ENCODE measurements at places on chromosomes 5 and 9.

- peak; percentile 73 for DNase-seq
Measured at GRCh38 chr9:135864447-135865049, 42.8 kb downstream of the CAMSAP1 start.

GRCh38 chr5:111231119-111231518 is 6.9 kb downstream of the CAMK4 start:
- no peak for DNase-seq

DNA sequence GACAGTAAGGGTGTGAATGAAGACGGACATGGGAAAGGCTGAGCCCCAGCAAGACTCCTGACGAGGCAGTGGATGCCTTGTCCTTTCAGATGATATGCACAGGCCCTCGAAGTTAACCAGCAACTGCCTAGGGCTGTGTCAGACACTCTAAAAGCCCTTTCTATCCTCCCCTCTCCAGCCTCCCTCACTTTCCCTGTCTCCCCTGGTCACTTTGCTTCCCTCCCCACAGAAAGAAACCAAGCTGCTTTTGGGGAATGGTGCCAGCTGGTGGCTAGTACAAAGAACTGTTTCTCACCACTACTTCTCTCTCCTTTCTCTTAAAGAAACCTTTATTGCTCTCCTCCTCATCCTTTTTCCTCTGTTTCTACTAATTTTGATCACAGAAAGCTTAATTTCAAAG is 21.4 kb downstream of the LHFPL2 start:
- DNase-seq: no peak

DNA sequence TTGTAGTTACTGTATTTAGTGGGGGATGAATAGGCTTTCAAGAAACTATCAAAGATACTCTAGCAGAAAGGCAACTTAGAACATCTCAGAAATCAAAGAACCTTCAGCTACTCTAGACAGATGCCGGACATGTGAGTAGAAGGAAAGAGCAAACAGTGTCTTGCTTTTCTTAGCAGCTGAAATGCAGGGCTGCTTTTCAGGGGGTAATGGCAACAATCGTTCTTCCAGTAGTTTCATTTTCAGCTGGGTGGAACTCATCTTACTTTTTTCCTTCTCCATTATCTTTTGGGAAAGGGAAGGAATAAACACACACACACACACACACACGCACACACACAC is 281.6 kb downstream of the CRB2 start:
- no peak for DNase-seq

GRCh38 chr5:56119050-56119449 is 114.1 kb downstream of the ANKRD55 start:
- no peak for DNase-seq

- DNase-seq: no peak
Measured at GRCh38 chr5:168879929-168880328, 300.8 kb upstream of the PANK3 start.

DNA sequence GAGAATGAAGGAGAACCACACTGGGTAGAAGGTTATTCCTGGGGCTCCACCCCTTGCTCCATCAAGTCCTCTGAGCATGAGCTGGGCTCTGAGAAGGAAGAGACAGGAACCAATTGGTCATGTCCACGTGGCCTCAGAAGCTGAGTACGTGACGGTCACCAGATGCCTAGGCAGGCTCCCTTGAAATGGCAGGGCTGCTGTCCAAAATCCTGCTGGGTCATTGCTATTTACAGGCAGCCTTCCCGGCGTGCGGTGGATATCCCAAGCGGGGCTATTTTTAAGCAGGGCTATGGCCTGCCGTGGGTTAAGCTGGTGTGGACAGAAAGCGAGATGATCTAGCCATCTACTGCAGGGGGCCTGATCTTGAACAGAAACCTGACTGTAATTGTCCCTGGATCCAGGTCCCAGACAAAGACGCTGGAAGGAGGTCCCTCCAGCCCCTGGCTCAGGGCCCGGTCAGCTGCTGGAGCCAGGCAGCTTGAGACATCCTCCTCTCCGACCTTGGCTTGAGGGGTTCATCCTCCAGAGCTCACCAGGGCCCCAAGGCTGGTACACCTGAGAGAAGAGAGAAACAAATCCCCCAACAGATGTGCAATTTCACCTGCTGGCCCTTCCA is 550 bp upstream of the CKMT2 start:
- DNase-seq: no peak

GRCh38 chr5:72167804-72168203 is 60.5 kb downstream of the MAP1B start:
- DNase-seq: no peak

- DNase-seq: no peak
Measured at GRCh38 chr9:77180056-77180455, 2.7 kb downstream of the VPS13A start.

- no peak for DNase-seq
Measured at GRCh38 chr9:3981897-3982296, 318.0 kb downstream of the GLIS3 start.

DNA sequence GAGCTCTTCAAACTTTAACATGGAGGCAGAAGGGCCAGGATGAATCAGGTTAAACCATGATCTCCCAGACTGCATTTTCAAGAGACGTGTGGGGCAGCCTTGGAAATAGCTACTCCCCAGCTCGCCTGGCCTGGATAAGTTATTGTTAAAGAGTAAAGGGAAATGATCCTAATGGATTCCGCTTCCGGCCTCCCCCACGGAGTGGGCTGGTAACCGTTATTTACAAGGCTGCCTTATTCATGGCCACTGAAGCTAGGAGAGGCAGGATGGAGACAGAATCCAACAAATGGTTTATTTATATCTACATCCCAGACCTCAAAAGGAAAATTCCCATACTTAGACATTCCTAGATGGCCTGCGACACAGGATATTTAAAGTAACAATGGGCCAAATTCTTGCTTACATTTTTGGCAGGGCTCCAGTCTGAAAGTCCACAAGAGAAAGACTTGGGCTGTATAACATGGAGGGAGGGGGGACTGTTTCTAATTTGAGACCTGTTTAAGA is 27.9 kb downstream of the SPRY4 start:
- no peak for DNase-seq

DNA sequence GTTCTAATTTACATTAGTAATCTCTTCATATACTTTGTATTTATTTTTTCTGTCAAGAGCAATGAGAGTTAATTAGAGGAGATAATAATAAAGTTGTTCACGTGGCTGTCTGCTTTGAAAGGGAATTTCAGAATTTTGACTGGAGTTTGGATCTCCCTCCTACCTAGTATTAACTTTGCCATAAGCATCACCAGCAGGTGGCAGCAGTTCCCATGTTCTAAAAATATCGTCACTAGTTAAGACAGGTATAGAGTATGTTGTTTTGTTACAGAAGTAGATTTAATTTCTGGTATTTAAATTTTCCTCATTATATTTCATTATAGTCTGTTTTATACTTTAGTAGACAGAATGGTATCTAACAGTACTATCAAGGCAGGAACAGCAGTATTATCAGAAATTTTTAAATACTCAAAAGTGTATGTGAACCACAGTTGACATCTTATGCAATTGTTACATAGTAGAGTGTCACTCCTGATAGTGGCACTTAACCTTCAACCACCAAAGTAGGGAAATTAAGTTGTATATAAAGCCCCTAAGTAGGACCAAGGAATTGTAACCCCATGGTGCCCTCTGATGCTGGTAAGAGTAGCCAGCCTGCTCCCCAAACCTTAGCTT is 20.4 kb downstream of the GNPDA1 start:
- DNase-seq: peak; percentile 84

GRCh38 chr5:135996611-135997010 is 32.2 kb upstream of the TGFBI start:
- no peak for DNase-seq

DNA sequence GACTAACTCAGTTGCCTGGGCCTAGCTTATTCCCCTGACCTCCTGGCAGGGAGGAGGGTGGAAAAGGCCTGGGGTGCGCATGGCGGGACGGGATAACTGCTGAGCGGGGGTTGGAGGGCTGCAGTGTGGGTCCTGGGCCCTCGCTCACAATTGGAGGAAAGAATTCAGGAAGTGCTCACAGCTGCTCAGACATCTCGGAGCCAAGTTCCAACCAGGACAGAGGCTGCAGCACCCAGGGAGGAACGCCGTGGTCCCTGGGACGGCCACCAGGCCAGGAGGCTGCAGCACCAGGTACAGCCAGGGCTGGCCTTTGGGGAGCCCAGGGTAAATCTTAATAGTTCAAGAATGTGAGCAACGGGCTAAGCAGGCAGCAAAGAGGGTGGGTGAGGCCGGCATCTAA is at the start of gene SPAAR:
TSS of gene SPAAR (plus strand) at position 217 of the 400 bp plus-strand sequence. CDS start 974 bp downstream, outside the sequence.
- DNase-seq: no peak

- no peak for DNase-seq
Measured at GRCh38 chr5:152349683-152350526, 55.2 kb downstream of the NMUR2 start.

DNA sequence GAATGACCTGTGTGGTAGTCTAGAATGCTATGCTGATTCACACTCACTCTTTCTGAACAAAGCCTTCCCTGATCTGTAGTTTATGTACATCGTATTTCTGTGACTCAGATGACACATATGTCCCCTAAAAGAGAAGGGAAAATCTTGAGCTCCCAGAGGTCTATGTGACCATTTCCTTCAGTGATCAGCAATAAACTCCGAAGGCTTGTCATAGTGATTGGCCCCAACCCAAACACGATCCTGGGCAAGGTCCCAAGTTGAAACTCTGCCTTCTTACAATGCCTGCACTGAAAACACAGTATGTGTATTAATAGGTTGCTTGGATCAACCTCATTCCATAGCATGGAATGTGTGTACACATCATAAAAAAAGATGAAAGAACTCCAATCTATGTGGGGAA is 685.8 kb downstream of the MAT2B start:
- DNase-seq: no peak

- no peak for DNase-seq
Measured at GRCh38 chr5:67065237-67065636, 131.4 kb downstream of the CD180 start.

DNA sequence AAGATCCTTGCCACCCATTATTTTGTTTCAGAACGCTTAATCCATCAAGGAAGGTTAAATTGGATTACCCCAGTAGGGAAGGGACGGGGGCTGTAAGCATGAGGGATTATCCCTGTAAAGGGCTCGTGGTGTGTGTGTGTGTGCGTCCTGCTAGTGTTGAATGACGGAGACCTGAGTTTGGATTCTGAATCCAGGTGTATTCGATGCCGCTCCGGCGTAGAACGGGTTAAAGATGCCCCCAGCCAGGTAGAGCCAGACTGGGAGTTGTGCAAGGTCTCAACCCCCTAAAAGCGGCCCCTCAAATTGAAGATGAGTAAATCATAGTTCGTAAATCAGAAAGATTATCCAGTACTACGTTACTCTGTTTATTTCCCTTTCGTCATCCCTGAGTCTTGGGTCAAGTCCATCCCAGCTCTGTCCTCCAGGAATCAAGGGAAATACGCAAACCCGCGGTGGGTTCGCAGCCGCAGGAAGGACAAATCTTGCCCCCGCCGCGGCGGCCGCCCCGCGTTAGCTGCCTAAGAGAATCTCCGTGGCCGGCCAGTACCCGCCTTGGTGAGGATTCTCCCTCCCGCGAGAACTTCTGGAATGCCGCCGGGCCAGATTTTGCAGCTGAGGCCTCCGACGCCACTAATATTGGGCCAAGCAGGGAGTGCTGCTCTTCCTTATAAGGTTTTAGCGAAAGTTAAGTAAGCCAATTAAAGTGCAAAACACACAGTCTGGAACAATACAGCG is 586 bp upstream of the MTAP start:
- no peak for DNase-seq

GRCh38 chr9:8014997-8015682 is 215.6 kb upstream of the DMAC1 start:
- no peak for DNase-seq

GRCh38 chr9:70392850-70393249 is 21.6 kb downstream of the KLF9 start:
- no peak for DNase-seq

DNA sequence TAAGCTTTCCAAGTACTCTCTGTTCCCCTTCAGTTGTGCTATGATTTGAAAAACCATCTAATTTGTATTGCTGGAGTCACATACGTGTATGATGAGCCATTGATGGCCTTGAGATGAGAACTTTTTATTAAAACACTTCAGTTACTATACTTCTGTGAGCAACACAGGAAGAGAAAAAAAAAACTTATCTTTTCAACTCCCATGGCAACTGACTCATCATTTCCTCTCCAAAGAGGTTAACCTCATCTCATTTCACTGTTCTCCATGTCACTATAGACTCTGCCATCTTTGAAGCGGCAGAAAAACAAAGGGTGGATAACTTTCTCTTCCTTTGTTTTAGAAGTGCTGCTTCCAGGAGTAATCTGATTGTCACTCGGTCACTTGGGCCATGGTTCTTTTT is 104.3 kb upstream of the PCSK1 start:
- DNase-seq: no peak

DNA sequence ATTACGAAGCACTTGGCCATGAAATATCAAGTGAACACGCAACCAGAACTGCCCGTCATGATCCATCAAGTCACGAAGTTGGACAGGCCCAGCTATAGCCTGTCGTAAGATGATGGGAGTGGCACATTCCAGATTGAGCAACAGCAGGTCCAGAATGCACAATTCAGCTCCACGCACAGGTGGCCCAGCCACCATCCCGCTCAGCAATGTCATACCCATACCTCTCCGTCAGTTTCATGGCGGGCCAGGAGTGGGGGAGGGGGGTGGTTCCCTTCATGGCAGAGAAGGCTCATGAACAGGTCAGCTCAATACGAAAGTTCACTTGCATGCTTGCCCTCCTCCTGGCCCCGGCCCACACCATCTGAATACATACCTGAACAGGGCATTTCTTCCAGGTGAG is 34.9 kb downstream of the SMIM23 start:
- DNase-seq: no peak

DNA sequence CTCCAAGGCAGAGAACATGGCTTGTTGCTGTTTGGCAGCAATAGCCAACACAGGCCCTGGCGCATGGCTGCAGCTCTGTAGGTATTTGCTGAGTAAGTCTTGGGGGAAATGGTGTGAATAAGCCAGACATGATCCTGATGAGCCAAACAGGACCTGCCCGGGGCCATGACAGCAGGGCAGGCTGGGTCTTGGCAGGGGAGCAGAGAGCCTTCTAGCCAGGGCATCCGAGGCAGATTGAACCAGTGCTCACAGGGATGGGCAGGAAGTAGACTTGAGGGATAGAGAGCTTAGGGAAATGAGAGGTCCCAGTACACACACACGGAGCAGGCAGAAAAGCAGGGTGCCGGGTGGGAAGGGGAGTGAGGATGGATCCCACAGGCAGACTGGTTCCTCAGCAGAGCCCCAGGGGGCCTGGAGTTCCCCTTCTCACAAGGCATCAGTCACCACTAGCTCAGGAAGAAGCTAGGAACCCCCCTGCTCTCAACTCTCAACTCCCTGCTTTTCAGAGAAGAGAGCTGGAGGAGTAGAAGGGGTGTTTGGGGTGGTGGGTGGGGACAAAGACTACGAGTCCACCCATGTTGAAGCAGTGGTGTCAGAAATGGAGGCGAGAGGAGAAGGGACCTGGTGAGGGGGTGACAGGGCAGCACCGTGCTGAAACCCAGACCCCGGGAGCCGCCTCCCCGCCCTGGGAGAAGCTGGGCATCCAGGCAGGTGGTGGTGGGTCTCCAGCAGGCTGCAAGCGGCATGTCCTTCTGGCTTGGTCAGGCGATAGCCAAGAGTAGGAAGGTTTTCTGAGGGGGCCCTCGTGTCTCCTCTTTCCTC is 111.1 kb downstream of the RGS3 start:
- DNase-seq: no peak

- no peak for DNase-seq
Measured at GRCh38 chr9:138053996-138054752, 176.6 kb downstream of the CACNA1B start.

GRCh38 chr5:27020973-27021372 is 17.4 kb downstream of the CDH9 start:
- no peak for DNase-seq

All from activated T-cell treated with anti-CD3 and anti-CD28 coated beads for 1 hour (primary cell).